ENCODE measurements at places on chromosomes 7 and 10.

DNA sequence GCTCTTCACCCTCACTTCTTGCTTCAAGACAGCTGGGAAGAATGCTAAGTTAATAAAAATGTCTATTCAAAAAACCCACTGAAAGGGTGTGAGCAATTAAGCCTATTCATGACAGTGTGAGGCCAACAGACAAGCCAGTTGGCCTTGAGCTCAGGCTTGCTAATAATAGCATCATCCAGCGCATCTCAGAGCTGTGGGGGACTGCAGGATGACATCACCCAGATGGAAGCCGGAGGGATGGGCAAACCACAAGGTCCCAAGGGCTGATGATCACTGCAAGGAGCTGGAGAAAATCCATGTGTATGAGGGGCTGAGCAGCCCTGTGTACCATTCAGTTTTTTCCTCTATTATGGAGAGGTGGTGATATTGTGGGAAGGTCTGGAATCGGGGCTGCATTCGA, 770.4 kb downstream of the TNS3 start:
- peak; percentile 96 for DNase-seq

- peak; percentile 54 for DNase-seq
Observed at GRCh38 chr7:75993689-75994387, 557 bp downstream of the TMEM120A start.

GRCh38 chr7:138739859-138740258, 38.7 kb upstream of the SVOPL start:
- no peak for DNase-seq

- peak; percentile 71 for DNase-seq
Observed at GRCh38 chr10:5659702-5660528, 6.5 kb downstream of the ASB13 start.

DNA sequence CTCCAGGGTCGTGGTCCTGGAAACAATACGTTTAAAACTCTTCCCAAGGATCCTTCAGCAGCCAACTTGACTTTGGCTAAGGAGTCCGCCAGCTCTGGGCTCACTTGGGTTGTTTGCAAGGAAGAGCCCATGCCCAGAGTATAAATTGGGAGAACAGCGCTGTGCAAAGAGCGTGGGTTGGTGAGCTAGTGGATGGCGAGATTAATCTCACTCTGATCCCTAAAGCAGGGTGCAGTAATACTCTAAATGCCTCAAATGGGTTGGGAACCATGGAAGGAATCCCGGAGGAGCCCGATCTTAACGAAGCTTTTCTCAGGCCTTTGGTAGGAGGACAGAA, 495 bp upstream of the SDHAF3 start:
- DNase-seq: no peak

DNA sequence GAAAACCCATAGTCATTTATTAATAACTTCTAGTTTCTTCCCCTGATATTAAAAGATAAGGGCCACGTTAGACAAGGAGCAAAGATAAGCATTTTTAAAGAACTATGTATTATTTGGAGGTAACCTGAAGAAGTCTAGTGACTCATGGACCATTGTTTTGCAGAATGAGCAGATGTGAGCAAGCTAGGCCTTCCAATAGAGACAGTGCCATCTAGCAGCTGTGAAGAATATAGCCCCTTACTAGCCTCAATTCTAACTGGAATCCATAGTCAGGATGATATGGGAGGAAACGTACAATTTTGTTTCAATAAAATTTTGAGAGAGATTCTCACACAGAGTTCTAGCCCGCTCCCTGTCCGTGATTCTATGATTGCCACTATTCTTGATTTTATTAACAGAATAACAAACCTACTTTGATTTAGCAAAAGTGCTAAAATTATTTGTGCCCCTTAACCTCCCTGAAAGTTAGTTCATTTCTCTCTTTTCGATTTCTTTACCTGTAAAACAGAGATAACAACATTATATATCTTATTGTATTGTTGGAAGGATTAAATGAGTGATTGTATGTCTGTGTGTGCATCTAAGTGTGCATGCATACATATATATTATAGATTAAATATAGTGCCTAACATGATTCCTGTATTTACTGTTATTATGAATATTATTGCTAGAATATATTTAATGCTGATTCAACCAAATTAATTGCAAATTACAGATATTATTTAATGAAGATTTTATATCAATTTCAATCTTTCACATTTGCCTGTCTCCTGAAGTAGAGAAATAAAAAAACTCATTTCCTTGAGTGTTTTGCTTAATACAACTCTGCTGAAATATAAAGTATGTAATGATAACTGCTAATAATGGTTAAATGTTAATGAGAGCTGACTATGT, 22.7 kb downstream of the FAM237B start:
- DNase-seq: peak; percentile 65

DNA sequence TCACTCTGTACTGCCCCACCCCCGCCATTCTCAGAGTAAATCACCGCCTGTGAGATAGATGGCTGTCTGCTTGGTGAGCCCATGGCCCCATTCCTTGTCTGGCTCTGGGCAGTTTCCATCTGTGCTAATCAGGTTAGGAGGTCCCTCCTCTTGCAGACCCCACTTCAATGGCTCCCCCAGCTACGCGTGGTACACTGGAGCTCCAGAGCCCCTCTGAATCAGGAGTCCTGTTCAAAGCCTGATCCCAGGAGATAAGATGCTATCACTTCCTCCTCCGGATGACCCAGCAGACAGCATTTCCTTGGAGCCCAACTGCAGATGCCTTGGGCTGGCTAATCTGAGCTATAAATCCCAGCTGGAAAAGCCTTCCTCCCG, 122.3 kb downstream of the SH3PXD2A start:
- no peak for DNase-seq

GRCh38 chr10:43353495-43354329, 17.7 kb upstream of the FXYD4 start:
- no peak for DNase-seq

GRCh38 chr10:3700531-3701076, 84.4 kb downstream of the KLF6 start:
- no peak for DNase-seq

All from A172 (cell line).